ENCODE measurements at places on chromosomes 3 and 15.

DNA sequence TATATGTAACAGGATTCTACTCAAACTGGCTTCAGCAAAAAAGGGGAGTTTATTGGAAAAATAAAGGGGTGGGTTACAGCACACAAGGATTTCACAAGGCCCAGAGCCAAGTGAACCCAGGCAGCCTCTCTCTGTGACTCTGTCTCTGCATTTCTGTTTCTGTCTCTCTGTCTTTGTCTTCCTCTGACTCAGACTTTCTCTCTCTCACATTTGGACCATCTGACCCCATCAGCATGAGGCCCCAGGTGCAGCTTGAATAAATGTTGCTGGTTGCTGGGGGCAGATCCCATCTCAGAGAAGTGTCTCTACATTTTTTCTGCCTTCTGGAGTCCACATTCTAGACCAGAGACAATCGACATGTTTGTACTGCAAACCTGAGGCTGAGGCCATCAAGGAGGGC, 45.0 kb downstream of the RPLP1 start:
- H3K36me3 ChIP-seq, result no peaks in the 10 kb centered on the region
- H3K4me1 ChIP-seq, result peaks cover 13% of the 10 kb centered on the region
- ATAC-seq, result no peak
- H3K27ac ChIP-seq, result no peak overlapping the region
- H3K4me3 ChIP-seq, result no peak overlapping the region
- H3K27me3 ChIP-seq, result no peaks in the 10 kb centered on the region

- no peaks in the 10 kb centered on the region for H3K4me1 ChIP-seq
- no peaks in the 10 kb centered on the region for H3K27me3 ChIP-seq
- H3K27ac ChIP-seq, result no peak overlapping the region
- H3K36me3 ChIP-seq, result no peaks in the 10 kb centered on the region
- ATAC-seq, result no peak
Measured at GRCh38 chr15:89309993-89310392, 24.6 kb downstream of the POLG start.

- H3K27ac ChIP-seq, result no peak overlapping the region
- H3K27me3 ChIP-seq, result no peaks in the 10 kb centered on the region
- H3K4me1 ChIP-seq, result no peaks in the 10 kb centered on the region
- ATAC-seq, result no peak
- H3K36me3 ChIP-seq, result no peaks in the 10 kb centered on the region
Measured at GRCh38 chr15:37882640-37883039, 51.8 kb upstream of the TMCO5A start.

DNA sequence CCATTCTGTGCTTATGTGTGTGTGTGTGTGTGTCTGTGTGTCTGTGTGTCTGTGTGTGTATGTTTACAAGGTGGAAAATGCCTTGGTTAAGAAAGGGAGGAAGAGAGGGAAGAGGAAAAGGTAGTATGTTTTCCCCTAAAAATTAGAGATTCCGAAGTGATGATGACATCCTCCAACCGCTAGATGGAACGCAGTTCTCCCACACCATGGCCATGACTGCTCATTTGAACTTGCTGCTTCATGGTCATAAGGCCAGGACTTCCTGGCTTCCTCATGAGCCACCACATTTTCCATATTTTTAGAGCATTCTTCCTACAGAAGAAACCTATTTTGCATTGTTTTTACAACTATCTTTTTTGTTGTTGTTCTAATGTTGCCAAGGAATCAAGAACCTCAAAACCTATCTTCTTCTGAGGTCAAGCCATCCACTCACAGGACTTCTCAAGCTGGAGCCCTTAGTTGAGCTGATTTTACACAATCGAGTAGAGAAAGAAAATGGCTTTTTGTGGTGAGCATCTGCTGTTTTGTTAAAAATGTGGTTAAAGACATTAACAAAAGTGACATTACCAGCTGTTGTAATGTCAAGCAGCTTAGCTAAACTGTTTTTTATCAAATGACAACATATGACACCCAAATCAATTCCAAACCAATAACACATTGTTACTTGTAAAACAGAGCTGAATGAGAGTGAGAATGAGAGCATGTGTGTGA, 1091.0 kb downstream of the FHIT start:
- no peak overlapping the region for H3K4me3 ChIP-seq
- no peak for ATAC-seq
- no peaks in the 10 kb centered on the region for H3K27me3 ChIP-seq

DNA sequence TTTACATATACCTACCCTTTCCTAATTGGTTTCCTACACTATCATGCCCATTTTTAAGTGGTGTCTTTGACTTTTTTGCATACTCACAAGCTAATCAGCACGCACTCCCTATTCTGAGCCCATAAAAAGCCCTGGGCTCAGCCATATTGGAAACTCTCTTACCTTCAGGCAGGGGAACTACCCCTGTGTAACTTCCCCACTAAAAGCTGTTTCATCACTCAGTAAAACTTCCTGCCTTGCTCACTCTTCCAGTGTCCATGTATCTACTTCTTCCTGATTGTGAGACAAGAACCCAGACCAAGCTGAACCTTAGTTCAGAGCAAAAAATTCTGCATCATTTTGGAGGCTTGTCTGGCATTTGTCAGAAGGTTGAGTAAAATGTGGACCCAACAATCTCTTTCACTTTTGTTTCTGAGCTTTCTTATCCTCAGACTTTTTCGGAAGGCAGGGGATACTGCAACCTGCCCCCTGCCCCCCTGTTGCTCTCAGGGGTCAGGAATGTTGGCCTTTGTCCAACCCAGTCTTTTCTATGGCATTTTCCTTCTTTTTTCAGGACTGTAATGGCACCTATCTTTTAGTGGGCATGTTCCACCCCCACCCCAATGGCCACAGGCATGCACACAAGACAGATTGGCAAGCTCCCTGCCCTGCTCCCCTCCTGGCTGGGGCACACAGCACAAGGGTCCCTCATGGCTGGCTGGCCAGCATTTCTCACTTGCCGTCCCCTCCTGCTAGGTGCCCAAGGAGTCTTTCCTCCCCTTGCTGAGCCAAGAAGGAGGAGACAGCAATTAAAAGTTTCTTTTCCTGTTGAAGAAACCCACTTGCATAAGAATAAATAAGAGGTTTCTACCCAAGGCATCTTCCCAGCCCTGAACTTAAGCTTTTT, 26.3 kb upstream of the TMEM45A start:
- no peak overlapping the region for H3K4me3 ChIP-seq
- no peak for ATAC-seq
- H3K36me3 ChIP-seq, result no peaks in the 10 kb centered on the region
- no peaks in the 10 kb centered on the region for H3K27me3 ChIP-seq

- ATAC-seq, result no peak
- H3K4me1 ChIP-seq, result no peaks in the 10 kb centered on the region
- H3K4me3 ChIP-seq, result no peak overlapping the region
- no peaks in the 10 kb centered on the region for H3K36me3 ChIP-seq
- H3K27ac ChIP-seq, result no peak overlapping the region
Measured at GRCh38 chr3:161694682-161695564, 198.3 kb downstream of the OTOL1 start.

- H3K27ac ChIP-seq, result no peak overlapping the region
- H3K36me3 ChIP-seq, result no peaks in the 10 kb centered on the region
- no peaks in the 10 kb centered on the region for H3K27me3 ChIP-seq
Measured at GRCh38 chr3:16524196-16524595, 10.7 kb upstream of the RFTN1 start.

- ATAC-seq, result no peak
- no peaks in the 10 kb centered on the region for H3K4me1 ChIP-seq
- H3K27me3 ChIP-seq, result no peaks in the 10 kb centered on the region
- H3K4me3 ChIP-seq, result no peak overlapping the region
- H3K27ac ChIP-seq, result no peak overlapping the region
- no peaks in the 10 kb centered on the region for H3K36me3 ChIP-seq
Measured at GRCh38 chr3:102410616-102411015, 24.2 kb upstream of the ZPLD1 start.

GRCh38 chr3:175192536-175192935, 333.4 kb downstream of the NAALADL2 start:
- no peaks in the 10 kb centered on the region for H3K36me3 ChIP-seq
- no peaks in the 10 kb centered on the region for H3K4me1 ChIP-seq
- H3K27me3 ChIP-seq, result no peaks in the 10 kb centered on the region
- ATAC-seq, result no peak
- no peak overlapping the region for H3K4me3 ChIP-seq
- no peak overlapping the region for H3K27ac ChIP-seq

- no peaks in the 10 kb centered on the region for H3K27me3 ChIP-seq
- no peak overlapping the region for H3K27ac ChIP-seq
- ATAC-seq, result no peak
- no peaks in the 10 kb centered on the region for H3K4me1 ChIP-seq
- H3K4me3 ChIP-seq, result no peak overlapping the region
Measured at GRCh38 chr3:67535006-67535405, 119.4 kb downstream of the SUCLG2 start.

- no peak overlapping the region for H3K4me3 ChIP-seq
- H3K27ac ChIP-seq, result no peak overlapping the region
- H3K36me3 ChIP-seq, result no peaks in the 10 kb centered on the region
- no peaks in the 10 kb centered on the region for H3K4me1 ChIP-seq
- peaks cover 21% of the 10 kb centered on the region for H3K27me3 ChIP-seq
- no peak for ATAC-seq
Measured at GRCh38 chr3:13301286-13301987, 118.7 kb downstream of the NUP210 start.

GRCh38 chr3:115931581-115931980, 308.3 kb downstream of the GAP43 start:
- H3K4me3 ChIP-seq, result no peak overlapping the region
- H3K27ac ChIP-seq, result no peak overlapping the region
- H3K36me3 ChIP-seq, result no peaks in the 10 kb centered on the region
- no peaks in the 10 kb centered on the region for H3K27me3 ChIP-seq

GRCh38 chr3:147119989-147120388, 286.4 kb downstream of the ZIC4 start:
- H3K27ac ChIP-seq, result no peak overlapping the region
- ATAC-seq, result no peak
- no peaks in the 10 kb centered on the region for H3K27me3 ChIP-seq

DNA sequence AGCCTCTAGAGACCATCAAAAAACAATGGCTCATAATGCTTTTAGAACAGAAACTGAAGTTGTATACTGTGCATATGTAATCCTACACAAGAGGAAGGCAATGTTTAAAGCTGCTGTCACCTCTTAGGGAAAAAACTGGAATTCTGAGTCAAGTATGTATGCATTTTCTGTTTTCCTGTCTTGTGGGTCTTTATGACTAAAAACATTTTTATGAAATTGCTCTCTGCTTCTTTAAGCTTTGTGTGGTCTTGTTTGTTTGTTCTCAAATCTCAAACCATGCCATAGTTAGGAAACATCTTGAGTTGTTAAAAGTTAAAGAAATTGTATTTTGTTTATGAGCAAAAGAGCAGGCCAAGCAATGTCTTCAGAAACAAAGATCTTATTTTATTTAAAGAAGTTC, 80.9 kb upstream of the SOX2 start:
- H3K27me3 ChIP-seq, result no peaks in the 10 kb centered on the region
- no peak overlapping the region for H3K4me3 ChIP-seq
- H3K36me3 ChIP-seq, result no peaks in the 10 kb centered on the region
- no peak for ATAC-seq

DNA sequence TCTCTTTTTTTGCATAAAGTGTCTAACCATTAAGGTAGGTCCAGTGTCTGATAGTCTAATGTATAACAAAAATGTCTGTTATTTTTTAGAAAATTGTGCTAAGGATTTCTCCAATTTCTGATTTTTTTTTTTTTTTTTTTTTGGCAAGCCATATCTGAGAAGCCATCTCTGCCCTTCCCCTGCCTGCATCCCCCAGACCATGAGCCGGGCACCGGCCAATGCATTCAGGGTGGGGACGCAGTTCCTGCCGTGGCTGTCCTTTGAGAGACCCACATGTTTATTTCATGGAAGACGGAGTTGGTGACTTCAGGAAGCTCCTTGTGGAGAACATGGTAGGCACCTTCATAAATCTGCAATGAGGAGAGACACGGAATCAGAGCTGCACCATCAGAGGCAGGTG, 19.2 kb downstream of the ABTB1 start:
- H3K4me3 ChIP-seq, result no peak overlapping the region
- no peak for ATAC-seq
- peaks cover 36% of the 10 kb centered on the region for H3K36me3 ChIP-seq

DNA sequence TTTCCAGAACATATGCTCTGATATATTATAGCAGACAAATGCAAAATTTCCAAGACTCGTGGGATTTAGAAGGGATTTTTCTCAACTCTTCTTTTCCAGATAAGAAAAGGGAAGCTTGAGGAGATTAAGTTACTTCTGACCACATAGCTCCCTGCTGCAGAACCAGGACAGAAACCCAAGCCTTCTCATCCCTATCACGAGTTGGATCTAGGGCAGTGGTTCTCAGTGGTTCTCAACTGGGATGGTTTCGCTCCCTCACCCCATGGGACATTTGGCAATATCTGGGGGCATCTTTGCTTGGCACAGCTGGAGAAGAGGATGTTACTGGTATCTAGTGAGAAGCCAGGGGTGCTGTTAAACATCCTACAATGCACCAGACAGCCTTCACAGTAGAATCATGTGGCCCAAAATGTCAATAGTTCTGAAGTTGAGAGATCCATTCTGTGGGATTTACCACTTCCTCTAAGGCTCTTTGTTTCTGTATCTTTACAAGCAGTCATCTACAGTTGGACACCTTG, 64.2 kb downstream of the LIPC start:
- no peak for ATAC-seq
- no peaks in the 10 kb centered on the region for H3K36me3 ChIP-seq
- H3K4me3 ChIP-seq, result no peak overlapping the region
- H3K27me3 ChIP-seq, result no peaks in the 10 kb centered on the region
- no peaks in the 10 kb centered on the region for H3K4me1 ChIP-seq
- H3K27ac ChIP-seq, result no peak overlapping the region
